GM13976 (cell line): ENCODE measurements at places on chromosomes 13 and 19.
A peak's percentile ranks its signal among the peaks of the same experiment; 100 is the strongest.

DNA sequence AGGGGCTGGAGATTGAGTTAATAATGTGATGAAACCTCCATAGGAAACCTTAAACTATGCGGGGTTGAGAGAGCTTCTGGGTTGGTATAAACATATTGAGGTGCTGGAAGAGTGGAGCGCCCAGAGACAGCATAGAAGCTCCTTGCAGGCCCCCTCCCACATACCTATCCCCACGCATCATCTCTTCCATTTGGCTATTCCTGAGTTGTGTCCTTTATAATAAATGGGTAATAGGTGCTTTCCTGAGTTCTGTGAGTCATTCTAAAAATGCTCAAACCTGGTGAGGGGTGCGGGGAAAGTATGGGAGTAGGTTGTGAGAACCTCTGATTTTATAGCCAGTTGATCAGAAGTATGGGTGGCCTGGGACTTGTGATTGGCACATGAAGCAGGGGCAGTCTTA, 14.6 kb downstream of the CCDC122 start:
- no peak for DNase-seq

DNA sequence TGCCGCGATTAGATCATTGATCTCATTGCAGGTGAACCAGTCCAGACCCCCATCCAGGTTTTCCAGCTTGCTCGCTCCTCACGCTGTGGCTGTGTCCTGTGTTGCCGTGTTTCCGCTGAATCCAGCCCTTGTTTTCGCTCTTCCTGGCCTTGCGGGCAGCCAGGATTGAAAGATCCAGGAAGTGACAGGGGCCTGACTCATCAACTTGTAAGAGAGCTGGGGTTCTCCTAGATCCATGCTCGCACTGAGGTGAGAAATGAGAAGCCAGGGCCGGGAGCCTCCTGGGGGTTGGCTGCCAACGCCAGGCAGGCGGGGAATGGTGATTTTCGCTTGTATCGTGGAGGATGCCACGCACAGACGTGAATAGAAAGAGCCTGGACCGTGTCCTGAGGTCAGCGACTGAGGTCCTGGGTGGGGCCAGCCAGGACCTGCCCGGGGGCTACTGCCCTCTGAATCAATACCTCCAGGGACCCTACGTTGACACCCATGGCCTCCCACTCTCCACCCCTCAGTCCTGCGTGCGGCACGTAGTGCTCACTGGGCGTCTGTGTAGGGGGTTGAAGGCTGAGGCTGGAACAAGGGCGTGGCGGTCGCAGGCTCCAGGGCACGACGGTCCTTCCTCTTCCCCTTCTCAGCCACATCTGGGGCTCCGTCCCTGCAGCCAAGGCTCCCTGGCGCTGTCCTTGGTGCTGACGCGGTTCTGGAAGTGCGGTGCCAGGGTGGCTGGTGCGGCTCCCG, 7.3 kb upstream of the PTPRH start:
- peak; percentile 72 for DNase-seq

DNA sequence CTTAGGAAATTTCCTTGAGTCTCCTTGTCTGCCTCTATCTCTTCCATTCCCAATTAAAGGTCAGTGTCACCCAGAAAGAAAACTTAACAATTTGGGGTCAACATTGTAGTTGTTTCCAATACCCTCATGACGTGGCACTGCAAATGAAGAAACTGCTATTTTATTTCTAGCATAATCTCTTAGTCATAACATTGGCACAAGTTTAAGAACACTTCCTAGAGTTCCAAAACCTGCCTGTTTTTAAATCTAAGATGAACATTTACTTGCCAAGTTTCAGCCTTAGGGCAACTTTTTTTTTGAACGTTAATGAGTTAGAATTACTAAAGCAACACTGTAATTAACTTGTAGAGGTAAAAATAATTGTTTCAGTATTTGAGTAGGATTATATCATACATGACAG, 108.0 kb downstream of the LMO7 start:
- no peak for DNase-seq

DNA sequence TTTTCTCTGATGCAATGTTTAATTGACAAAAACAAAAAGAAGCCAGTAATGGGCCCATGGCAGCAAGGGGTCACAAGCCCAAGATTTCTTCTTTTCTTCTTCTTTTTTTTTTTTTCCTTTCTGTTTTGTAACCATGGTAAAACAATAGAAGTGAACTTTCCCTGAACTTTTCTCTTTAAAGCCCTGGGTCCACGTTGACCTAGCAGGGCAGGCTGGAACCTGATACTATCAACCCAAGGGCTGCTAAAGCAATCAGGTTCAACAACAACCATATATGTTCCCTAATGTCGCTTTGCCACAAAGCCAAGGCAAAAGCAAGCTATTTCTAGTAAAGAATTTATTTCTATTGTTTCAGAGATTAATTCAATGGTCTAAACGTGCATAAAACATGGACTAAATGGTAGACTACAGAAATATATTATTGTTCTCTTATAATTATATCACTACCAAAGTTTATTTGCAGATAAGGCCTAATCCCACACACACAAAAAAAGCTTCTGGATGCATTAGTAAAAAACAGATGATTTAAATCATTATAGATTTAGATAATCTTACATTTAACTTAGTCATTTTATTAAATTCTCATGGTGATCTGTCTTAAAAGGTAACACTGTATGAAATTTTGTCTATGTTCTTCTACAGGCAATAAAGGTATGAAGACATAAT, 153.9 kb downstream of the DACH1 start:
- DNase-seq: no peak

DNA sequence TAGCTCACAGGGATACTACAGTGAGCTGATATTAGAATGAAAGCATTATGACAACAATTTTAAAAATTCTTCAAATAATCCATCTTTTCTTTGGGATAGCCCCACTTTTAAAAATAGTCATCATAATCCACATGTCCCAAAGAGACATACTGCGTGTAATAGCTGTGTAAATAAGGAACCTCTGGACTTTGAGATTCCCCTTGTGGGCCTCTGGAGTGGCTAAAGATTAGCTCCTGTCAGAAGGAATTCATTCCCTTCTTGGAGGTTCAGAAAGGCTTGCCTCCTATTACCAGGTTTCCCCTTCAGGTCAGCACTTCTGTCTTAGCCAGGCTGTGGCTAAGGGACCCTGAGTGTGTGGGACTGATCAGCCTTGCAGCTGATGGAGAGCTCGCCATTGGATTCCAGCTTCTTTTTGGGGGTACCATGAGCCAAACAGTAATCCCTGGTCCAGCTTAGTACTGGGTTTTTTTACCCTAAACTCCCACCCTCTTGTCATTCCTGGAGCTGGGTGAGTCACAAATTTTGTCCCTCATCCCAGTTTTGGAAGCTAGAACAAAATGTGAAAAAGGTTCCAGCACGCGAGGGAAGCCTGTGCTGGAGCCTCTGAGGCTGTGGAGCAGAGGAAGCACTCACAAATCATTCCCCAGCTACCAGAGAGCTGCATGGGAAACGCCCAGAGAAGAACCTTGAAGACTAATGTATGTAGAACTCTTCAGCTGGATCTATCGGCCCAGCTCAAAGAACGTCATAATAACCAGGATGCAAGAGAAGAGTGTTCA, 96.7 kb downstream of the RNASEH2B start:
- DNase-seq: no peak

GRCh38 chr13:43730642-43731041, 56.1 kb downstream of the ENOX1 start:
- DNase-seq: no peak

DNA sequence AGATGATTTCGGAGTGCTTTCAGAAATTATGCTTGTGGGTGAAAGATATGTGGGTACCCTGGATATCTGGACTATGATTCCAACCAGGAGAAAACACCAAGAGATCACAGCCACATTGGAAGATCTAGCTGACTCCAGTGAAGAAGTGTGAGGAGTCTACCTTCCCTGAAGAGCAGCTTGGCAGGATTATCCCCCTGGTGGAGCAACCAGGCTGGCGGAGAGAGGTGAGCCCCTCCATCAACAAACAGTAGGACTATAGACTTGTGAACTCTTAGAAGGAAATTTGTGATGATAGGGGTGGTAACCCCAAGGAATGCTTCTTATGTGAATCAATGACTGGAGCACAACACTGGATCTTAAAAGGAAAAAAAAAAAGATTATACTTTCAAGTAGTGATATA, 47.8 kb upstream of the DIAPH3 start:
- no peak for DNase-seq

DNA sequence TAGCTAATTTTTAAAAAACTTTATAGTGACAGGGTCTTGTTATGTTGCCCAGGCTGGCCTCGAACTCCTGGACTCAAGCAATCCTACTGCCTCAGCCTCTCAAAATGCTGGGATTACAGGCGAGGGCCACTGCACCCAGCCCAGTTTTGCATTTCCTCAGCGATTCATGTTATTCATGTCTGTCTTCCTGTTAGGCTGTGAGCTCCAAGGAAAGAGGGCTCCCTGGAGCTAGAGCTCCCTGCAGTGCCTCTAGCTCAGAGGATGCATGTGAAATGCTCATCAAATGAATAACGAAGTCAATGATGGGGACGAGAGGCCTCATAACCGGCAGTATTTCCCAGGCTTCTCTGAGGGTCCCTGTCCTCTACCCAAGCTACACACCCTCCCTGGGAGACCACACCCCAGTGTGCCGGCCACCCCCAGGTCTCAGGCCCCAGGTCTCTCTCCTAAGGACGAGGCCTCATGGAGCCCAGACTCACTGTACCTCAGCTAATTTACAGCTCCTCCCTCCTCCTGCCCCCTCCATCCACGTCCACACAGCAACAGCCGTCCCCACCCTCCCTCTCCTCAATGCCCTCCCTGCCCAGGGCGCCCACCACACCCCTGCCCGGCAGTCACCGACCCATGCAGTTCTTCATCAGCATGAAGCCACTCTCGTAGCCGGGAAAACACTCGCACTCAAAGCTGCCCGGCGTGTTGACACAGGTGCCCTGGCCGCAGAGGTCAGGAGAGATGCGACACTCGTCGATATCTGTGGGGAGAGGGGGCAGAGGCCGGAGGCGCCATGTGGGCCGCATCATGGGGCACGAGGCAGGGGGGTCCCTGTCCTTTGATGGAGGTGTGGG, 28.5 kb downstream of the FBN3 start:
- no peak for DNase-seq

GRCh38 chr13:52751196-52751595, 11.6 kb upstream of the CNMD start:
- DNase-seq: no peak

DNA sequence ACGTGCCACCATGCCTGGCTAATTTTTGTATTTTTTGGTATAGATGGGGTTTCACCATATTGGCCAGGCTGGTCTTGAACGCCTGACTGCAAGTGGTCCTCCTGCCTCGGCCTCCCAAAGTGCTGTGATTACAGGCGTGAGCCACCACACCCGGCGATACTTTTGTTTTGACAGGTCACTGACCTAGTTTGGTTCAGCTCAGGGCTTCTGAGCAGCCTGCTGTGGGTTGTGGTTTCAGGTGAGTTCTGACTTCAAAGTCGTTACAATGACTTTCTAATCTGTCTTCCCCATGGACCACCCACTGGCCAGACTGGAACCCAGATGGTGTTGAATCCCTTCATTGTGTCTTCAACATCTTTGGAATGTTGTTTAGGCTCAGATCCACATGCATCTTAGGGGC, 73.8 kb downstream of the TRPM4 start:
- peak; percentile 70 for DNase-seq

DNA sequence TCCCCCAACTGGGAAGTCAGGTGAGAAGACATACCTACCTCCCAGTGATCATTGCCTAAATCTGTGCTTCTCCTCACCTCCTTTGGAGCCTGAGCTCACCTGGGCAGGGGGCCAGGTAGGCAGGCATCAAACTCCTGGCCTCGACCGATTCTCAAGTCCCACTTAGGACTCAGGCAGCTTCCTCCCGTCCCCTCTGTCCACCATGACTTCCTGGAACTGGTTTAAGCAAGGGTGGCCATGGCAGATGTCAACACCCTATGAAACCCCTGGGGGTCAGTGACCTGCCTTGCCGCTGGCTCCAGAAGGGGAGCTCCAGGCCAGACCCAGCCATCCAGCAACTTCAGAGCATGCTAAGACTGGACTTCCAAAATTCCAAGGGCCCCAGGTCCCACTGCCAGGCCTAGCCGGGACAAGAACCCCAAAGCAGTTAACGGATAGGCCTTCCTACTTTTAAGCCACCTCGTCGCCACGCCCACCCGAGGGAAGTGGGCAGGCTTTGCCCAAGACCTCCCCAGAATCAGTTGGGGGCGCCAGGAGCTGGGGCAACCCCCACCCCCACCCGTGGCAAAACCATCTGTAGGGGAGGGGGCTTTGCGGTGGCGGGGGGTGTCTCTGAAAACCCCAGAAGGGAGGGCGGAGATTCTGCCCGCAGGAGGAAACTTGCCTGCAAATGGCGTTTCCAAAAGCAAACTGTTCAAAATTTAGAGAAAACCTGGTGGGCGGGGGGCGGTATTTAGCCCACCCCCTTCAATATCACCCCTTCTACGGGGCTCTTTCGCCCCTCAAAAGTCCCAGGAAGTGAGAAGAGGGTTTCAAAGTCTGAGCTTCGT, 657 bp downstream of the PLIN3 start:
- DNase-seq: peak; percentile 71

DNA sequence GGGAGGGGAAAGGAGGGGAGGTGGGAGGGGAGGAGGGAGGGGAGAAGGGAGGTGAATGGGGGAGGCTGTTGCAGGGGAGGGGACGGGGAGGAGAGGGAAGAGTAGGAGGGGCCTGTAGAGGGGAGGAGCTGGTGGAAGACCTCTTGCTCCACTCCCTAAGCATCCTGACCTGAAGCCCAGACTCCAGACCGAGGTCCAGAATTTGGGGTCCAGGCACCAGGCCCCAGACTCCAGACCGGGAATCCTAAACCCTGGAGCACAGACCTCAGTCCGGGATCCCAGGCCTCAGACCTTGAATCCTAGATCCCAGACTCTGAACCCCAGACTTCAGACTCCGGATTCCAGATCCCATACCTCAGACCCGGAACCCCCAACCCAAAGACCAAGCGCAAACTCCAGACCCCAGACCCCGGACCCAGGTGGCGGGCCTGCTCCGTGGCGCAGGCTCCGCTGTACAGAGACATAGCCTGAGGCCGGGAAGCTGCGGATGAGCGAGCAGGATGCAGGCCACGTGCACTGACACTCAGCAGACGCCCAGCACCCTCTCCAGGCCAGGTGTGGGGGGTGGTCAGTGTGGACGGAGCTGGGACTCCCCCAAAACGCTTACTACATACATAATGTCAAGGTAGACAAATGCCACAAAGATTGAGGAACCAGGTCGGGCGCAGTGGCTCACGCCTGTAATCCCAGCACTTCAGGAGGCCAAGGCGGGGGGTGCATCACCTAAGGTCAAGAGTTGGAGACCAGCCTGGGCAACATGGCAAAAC, 710 bp upstream of the BTBD2 start:
- peak; percentile 92 for DNase-seq

DNA sequence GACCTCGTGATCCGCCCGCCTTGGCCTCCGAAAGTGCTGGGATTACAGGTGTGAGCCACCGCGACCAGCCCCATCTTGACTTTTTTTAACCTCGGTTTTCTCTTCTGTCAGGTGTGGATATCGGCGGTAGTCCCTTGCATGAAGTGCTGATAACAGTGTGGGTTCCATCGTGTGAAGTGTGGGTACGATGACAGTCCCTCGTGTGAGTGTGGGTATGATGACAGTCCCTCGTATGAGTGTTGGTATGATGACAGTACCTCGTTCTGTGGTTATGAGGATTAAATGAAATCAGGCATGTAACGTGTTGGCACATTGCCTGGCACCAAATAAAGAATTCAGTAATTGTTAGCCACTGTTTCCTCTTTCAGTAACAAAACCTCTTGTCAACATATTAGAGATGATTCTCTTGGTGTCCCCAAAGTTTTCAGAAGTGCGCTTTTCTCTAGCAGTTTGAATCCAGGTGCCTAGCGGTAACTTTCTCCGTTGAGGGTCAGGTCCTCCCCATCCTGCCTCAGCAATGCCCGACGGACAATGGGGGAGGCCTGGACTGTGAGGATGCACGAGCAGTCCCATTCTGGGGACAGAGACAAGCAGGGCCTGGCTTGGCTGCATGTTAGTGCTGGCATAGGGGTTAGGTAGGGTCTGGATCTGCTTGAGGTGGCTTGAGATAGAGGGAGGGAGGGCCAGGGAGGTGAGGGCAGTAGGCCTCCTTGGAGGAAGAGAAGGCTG, 15.3 kb downstream of the GATAD2A start:
- DNase-seq: no peak
